Stimulated activated CD4-positive, alpha-beta T cell treated with anti-CD3 and anti-CD28 coated beads, Interleukin-15, amount 100 ng/mL, for 48 hours (primary cell): ENCODE measurements at places on chromosomes 16 and 17.

- DNase-seq: no peak
These were observed 18.8 kb downstream of the CACNG1 start for GRCh38 chr17:67063141-67063540.

- no peak for DNase-seq
These were observed 41.0 kb upstream of the ZNF469 start for GRCh38 chr16:88341551-88342290.

GRCh38 chr16:86020971-86021370, 122.0 kb downstream of the IRF8 start:
- no peak for DNase-seq

- DNase-seq: no peak
These were observed 390.3 kb downstream of the SLC39A11 start for GRCh38 chr17:72702136-72702735.

DNA sequence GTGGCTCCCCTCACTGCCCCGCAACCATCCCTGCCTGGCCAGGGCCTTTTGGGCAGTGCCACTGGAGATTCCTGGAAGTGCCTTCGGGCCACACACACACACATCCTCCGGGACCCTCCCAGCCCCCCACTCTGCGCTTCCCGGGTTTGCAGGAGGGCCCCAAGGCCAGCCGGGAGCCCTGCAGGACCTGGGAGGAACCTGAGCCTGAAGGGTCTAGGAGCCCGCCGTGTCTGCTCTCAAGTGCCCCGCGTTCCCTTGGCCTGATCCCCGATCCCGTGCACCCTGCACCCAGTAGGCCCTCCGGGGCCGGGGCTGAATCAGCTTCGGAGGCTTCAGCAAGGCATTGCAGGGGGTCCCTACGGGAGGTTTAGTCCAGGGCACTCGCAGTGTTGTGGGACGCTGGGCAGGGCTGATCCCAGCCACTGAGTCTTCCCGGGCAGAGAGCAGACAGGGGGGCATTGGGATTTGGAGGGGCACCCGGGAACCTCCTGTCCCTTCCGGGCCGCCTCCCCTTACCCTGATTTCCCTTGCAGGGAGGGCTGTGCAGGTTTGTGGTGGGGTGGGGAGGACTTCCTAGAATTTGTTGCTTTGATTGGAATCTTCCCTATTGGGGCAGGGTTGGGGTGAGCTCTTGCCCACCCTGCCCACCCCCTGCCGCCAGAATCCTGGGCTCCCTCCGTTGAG, 36.9 kb downstream of the TMEM235 start:
- no peak for DNase-seq
